Fibroblast of the aortic adventitia (primary cell): ENCODE measurements at places on chromosomes 4 and X.

DNA sequence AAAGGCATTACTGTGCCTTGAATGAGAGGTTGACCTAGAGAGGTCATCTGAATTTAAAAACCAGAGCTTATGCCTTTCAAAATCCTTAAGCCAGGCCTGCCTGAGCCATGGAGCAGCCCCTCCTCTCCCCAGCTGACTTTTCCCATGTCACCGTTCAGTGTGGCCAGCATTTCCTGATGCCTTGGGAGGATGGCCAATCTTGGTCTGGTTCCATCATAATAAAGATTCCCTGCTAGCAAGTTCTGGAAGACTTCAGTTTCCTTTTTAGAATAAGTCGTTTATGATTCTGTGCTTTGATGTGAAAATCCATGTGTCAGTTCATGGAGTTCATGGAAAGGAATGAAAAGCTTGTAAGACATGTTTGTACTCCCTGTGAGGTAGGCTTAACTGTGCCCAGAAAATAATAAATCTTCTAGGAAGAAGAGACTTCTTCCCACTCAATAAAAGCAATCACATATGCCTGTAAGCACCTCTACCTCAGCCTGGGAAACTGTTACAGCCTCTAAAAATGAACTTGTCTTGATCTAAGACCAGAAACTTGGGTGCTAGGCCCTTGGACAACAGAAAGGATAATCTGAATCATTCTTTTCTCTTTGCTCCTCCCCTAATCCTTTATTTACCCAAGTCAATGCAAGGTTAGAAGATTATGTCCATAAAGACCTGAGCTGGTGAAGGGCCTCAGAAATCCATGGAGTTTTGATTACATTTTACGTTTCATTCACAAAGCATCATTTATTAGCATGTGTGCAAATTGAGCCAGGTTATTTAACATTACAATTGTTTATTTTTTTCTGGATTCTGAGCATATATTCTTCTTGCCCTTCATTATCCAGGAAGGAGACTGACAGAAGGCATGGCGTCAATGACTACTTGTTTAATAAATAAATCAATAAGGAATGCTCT, 84.0 kb upstream of the TBC1D9 start:
- no peak for DNase-seq

GRCh38 chr4:100288811-100289529, 98.7 kb upstream of the DDIT4L start:
- DNase-seq = peak; percentile 35

DNA sequence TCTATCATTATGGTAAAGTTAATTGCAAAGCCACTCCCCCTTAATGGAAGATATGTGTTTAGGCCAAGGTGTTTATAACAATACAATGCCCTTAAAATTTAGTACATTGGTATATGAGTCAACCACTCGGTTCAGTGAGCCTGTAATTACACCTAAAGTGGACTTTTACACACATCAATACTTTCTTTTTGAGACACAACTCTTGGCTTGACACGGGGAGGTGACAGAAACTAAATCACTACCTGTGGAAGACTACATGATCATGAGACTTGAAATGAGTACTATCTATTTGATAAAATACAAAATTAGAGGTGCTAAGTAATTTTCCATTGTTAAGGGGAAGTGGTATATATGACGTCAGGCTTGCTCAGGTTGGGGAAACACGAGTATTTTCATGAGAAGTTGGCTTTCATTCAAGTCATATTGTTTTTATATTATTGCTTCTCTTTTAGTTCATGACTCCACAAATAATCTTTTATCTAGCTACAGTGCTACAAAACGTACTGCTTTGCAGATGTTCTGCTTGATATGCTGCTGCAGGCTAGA, 918.3 kb downstream of the ARAP2 start:
- DNase-seq = no peak

GRCh38 chr4:114597410-114598115, 1.0 kb upstream of the UGT8 start:
- DNase-seq = no peak

GRCh38 chr4:73725985-73726384, 14.4 kb upstream of the CXCL8 start:
- DNase-seq = peak; percentile 94

DNA sequence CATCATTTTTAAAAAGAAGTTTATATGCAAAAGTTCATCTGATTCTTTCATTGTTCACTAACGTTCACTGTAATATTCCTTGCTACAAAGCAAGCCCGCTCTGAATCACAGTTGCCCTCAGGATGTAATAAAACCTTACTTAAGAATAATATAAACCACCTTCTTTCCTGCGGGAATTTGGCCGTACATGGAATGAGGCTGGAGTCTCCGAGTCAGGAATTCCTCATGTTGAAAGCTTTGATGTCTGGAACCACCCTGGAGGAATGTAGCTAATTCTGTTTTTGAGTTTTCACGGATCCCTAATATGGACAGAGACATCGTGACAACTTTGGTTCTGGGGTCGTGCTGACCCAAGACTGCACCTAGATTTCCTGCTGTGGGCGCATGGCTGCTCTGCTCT, 58.5 kb downstream of the CRLF2 start:
- no peak for DNase-seq

GRCh38 chr4:73086095-73086868, 16.8 kb upstream of the COX18 start:
- no peak for DNase-seq

GRCh38 chrX:57070185-57070984, 51.0 kb downstream of the SPIN2B start:
- DNase-seq = no peak

GRCh38 chr4:142582340-142582739, 263.8 kb downstream of the INPP4B start:
- no peak for DNase-seq

DNA sequence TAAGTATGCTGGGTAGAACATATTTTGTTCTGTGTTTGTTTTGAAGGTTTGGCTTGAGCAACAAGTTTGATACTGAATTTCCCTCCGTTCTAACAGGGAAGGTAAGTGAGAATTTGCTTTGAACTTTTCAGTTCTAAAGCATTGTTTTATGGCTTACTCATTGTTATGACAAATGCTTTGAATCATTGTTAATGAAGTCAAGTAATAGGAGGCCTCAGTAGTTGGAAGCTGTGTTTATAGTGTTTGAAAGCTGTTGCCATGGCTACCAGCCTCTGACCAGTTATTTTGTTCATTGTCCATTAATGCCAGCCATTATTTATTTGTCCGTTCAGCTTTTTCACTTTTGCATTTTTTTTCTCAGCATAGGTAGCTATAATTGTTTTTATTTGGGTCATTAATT, 14.4 kb downstream of the CHIC1 start:
- DNase-seq = peak; percentile 66

- no peak for DNase-seq
Observed at GRCh38 chr4:3344104-3344503, 51.3 kb downstream of the RGS12 start.

DNA sequence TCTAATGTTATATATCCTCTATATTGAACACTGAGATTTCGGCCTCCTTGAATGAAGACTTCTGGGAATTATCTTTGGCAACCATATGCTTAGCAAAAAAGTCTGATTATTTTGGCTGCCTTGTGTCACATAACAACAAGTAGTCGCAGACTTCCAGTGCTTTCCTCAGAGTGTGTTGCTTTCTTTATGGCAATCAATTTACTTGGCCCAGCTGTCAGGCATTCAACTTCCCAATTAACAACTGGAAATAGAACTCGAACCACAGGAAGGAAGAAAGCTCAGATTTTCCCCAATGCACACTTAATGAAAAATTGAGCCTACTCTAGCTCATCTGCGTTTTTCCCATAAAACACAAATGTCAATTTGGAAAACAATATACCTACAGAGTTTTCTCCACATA, 71.6 kb downstream of the ZNF827 start:
- DNase-seq = no peak

GRCh38 chrX:105821471-105822121, 743 bp upstream of the NRK start:
- DNase-seq = no peak

GRCh38 chr4:129344058-129344457, 248.1 kb downstream of the C4orf33 start:
- peak; percentile 20 for DNase-seq

DNA sequence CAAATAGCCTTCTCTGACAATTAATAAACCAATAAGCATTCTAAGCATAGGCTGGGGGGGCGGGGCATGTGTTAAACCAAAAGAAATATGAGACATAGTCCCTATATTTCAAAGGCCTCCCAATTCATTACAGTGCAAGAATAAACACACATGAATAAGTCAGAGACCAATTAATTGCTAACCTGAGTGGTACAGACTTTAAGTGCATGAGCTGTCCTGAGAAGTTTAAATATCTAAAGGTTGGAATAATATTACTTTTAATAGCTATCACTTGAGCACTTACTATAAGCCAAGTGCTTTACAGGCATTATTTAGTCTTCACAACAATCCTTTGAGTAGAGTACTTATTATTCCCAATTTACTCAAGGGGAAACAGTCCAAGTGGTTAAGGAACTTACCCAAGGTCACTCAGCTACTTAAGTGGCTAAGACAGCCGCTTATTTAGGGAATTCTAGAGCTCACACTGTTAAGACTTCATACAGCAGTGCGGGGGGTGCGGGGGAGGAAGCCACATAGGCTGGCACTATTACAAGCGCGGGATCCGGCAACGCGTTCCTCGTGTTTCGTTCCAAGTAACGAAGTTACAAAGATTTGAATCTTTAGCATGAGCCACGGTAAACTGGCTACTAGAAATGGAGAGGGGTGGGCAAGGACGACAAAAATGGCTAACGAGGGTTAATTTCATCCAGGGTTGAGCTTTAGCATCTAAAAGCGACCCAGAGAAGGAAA, 1.4 kb downstream of the THOC2 start:
- peak; percentile 19 for DNase-seq

DNA sequence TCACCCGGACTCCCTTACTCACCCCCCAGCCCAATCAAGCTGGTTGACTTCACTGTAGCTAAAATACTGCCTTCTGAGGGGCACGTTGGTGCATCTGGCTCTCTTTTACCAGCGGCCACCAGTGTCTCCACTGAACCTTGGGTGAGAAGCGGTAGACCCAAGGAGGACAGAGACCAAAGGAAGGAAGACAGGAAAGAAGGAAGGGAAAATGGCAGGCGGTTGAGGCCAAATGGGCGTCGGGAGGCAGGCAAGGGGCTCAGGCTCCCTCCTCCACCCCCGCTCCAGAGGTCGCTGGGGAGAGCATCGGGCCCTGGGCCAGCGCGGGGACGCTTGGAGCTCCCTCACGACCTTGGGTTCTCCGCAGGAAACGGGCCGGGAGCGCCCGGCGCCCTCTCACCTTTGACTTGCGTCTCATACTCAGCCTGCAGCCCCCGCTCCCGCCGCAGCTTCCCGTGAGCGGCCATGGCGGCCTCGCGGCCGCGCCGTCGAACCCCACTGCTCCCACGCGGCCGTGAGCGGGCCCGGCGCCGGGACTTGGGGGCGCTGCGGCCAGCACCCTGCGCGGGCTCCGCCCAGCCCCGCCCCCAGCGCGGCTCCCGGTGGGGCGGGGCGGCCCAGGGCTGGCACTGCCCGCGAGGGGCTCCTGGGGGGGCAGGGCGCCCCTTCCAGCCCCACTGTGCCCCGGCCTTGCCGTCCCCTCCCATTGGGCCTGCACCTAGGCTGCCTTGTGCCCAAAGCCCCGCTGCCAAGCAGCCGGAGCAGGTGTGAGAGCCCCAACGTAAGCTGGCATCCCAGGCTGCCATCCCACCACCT, at the start of gene ARHGAP4:
TSS of gene ARHGAP4 (minus strand) at position 526 of the 813 bp plus-strand sequence. CDS start at position 464, 62 bp downstream.
- no peak for DNase-seq

DNA sequence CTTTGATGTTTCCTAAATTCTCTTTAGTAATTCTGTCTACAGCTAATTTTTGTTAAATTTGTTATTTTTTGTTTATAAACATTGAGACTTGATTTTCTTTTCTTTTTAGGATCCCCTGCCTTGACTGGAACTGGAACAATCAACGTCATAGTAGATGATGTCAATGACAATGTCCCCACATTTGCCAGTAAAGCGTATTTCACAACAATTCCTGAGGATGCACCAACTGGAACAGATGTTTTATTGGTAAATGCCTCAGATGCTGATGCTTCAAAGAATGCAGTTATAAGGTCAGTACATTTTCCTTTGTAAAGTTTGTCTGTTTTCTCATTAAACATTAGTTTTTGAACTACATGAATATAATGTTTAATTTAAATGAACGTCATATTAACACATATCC, 119.4 kb downstream of the FAT4 start:
- DNase-seq = peak; percentile 54

- DNase-seq = no peak
Observed at GRCh38 chr4:98645527-98645926, 12.9 kb downstream of the TSPAN5 start.

- peak; percentile 25 for DNase-seq
Observed at GRCh38 chr4:22237155-22237751, 278.6 kb downstream of the ADGRA3 start.

DNA sequence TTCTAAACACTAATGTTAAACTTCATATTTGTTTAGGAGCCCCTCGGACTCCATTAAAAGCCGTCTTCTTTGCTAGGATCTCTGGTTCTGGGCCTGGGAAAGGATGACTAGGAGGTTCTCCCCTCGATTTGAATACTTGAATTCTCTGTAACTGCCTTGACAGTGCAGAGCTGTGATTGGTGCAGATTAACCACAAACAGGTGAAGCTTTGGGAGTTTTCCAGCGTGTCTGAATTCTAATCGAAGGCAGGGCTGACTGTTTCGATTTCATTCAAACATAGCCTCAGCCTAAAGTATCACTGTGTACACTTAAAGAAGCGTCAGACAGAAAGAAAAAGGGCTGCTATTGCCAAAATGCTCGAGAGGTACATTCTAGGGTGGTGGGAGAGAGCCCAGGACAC, 29.0 kb downstream of the TFDP3 start:
- no peak for DNase-seq

- DNase-seq = no peak
Observed at GRCh38 chr4:27338530-27338929, 477.9 kb downstream of the STIM2 start.

DNA sequence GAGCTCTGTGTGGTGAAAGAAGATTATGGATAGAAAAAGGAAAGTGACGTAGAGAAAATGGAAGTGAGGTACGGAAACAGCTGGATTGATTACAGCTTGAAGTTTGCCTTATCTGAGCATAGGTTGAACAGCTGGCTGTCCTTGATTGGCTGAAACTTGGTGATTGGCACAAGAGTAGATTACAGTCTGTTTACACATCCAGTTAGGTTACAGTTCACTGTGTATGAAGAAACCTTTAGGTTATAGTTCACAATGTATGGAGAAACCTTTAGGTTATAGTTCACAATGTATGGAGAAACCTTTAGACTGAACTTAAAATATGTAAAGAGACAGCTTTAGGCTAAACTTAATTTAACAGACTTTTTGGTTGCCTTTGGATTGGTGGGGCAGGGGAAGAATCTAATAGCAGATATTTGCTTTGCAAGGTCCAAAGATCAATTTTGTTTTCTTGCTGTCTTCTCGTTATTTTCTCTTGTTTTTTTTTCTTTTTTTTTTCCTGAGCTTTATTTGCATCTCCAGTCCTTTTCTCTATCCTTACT, 15.6 kb upstream of the ART3 start:
- DNase-seq = no peak

- no peak for DNase-seq
Observed at GRCh38 chr4:68383115-68383514, 33.2 kb upstream of the YTHDC1 start.

- no peak for DNase-seq
Observed at GRCh38 chr4:92599044-92599443, 295.3 kb downstream of the GRID2 start.
